NCI-H2227 treated with DMSO at 0.1 percent for 48 hours (cell line): ENCODE measurements at places on chromosomes 7 and 10.

DNA sequence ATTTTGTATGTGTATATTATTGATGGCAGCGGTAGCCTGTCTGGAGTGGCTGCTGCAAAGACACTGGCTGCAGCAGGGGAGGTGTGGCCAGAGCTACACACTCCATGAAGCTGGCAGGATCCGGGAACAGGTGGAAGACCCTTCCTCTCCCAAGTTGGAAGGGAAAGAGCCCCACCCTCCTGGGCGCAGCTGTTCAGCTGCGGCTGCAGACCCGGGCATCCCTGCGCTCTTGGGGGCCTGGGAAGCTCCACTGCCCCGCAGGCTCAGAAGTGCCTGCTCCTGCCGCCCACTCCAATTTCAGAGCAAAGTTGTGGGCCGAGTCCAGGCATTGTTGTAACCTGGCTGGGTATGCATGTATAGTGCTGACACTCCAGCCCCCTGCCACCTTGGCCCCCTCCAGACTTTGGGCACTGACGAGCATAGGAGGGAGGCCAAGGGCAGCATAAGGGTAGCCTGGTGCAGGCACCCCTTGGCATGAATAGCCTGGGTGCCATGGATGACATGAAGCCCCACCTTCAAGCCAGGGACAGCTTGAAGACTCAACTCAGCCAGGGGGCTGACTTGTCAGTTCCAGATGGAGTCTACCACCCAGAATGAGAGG is 90.7 kb upstream of the TMEM168 start:
- DNase-seq, result no peak

DNA sequence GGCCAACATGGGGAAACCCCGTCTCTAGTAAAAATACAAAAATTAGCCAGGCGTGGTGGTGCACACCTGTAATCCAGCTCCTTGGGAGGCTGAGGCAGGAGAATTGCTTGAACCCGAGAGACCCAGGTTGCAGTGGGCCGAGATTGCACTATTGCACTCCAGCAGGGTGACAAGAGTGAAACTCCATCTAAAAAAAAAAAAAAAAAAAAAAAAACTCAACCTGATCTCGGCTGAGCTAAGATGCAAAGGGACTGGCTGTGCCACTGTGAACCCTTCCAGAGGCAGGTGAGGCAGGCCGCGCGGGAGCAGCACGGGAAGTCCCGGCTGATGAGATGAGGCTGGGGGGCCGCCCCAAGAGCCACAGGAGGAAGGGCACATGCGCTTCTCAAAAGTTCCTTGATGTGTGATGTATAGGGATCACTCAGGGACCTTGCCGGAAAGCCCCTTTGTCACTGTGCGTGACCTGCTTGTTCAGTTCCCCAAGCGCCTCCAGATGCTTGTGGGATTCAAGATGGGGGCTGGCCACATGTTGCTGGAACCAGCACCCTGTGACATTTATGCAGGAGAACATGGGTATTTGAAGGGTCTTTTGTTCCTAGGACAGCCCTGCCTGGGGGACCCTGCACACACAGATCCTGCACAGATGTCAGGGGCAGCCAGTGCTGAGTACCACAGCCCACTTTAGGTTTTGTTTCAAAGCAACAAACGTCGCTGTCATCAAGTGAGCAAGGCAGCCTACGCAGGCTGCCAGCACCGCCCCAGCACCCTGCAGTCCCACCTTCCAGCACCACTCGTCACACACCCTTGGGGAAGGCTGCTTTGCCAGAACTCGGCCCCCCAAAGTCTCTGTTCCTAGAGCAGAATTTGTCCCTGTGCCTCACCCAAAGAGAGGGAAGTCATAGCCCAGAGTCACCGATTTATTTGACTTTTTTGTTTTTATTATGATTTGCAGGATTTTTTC is 74.8 kb upstream of the SH2B2 start:
- no peak for DNase-seq

DNA sequence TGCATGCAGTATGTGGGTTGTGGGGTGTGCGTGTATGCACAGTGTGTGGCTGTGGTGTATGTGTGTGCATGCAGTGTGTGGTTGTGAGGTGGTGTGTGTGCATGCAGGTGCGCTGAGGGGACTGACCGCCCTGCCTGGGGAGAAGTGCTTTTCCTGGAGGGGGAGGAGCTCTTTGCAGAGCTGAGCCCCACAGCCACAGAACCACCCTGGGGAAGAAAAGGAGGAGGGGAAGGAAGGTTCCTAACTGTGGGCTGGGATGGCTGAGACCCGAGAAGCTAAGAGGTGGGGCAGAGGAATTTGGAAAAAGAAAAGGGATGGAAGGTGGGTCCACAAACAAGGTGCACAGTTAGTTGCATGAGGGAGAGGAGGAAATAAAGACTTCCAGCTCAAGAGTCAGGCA is at the start of gene TRPV5:
Gene TRPV5, minus strand, starts transcription at position 123 of the 400 bp plus-strand sequence. CDS start 287 bp downstream, outside the sequence.
- DNase-seq, result no peak

DNA sequence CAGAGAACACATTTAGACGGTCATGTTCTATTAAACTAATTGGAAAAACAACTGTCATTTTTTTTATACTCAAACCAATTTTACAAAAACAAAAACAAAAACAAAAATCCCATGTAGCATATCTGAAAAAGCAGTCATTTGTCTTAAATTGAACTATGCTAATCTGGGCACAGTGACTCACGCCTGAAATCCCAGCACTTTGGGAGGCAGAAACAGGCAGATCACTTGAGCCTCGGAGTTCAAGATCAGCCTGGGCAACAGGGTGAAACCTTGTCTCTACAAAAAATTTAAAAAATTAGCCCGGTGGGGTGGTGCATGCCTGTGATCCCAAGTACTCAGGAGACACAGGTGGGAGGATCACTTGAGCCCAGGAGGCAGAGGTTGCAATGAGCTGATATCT is 253.4 kb downstream of the DOCK4 start:
- no peak for DNase-seq

DNA sequence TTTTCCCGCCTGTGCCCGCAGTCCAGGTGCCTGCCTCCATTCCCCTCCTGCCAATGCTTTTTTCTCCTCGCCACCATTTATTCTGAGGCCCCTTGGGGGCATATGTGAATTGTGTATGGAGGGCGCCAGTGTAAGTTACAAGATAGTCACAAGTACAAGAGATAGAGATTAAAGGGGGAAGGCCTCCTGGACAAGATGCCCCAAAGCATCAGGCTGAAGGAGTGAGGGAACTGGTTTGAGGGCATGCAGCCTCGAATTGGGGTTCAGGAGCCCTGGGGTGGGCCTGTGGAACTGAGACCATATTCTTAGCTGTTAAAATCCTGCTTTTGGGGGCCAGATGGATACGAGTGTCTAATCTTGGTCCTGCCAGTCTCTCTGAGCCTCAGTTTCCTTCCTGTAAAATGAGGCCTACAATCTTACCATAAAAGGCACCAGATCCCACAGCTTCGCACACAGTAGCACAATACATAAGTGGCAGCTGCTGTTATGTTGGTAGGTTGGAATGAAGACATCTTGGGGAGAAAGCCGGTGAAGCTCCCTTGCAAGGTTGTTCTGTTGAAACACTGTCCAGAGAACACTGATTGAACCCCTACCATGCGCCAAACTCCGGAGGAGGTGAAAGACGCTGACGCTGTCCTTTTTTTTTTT is 545 bp upstream of the COMTD1 start:
- no peak for DNase-seq

DNA sequence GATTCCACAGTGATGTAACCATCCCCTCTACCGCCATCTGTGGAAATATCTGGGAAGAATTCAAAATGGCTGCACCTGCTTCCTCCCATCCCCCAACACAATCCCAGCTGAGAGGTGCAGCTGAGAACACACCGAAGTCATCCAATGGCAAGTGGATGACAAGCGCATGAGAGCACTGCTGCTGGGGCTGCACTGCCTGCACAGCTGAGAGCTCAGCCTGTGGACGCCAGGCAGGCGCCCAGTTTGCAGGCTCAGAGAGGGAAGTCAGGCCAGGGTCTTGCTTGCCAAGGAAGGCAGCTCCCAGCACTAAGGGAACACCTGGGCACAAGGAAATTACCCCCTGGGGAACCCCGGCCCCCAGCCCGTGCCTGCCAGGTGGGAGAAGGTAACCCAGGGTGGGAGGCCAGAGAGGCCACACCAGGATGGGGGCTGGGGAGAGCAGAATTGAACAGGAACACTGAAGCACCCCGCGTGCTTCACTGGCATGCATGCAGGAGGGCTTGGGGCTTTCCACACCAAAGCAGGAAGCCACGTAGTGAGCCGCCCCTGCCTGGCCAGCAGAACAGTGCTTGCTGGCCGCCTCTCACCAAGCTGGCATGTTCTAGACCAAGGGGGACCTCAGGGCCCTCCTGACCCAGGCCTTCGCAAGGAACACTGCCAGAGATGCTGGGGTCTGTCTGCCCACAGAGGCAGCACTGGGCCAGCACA is 46.2 kb downstream of the FAM53B start:
- no peak for DNase-seq

DNA sequence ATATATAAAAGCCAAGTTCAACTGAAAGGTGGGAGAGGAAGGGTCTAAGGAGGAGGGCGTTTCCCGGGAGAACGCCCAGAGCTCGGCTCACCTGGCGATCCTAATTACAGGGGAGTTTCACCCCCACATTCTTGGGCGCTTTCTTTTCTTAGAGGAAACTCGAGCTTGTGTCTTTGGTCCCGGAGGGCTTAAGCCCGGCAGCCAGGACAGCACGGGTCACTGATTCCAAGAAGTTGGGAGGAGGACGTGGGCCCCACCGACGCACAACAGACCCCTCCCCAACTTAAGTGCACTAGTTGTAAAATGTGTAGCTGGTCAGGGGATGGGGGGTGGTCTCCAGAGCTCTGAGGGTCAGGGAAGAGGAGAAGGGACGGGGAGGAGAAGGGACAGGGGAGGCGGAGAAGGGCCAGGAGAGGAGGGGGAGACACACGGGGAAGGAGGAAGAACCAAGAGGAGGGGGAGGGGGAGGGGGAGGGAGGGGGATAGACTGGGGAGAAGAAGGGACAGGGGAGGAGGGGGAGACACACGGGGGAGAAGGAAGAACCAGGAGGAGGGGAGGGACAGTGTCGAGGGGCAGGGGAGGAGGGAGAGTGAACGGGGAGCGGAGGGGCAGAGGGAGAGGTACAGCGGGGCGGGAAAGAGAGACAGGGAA is 874 bp downstream of the BAIAP2L1 start:
- DNase-seq, result peak; percentile 28

DNA sequence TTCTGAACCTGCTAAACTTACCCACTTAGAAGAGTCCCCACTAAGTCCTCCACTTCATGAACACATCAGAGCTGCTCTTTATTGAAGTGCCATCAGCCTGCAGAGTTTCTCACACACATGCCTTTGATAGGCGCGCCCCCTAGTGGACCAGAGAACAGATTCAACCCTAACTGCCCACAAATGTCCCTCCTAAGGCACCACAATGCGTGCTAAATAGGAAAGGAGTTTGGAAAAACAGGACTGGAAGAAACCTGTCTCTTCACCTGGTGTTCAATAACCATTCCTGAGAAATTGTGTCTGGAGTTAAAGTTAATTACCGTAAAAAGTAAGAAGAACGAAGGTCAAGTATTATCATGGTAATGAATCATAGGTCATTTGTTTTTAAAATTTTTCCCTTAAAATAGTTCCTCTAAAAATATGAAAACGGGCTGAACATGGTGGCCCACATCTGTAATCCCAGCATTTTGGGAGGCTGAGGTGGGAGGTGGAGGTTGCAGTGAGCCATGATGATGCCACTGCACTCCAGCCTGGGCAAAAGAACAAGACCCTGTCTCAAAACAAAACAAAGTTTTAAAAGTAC is 249.7 kb downstream of the ELMO1 start:
- DNase-seq, result peak; percentile 75

GRCh38 chr7:31002256-31002655 is 38.5 kb downstream of the GHRHR start:
- DNase-seq, result no peak

GRCh38 chr10:70500812-70501301 is 22.3 kb downstream of the PALD1 start:
- DNase-seq, result no peak

- DNase-seq, result no peak
These were observed 55.6 kb downstream of the STEAP1B start for GRCh38 chr7:22444181-22444971.

GRCh38 chr7:28149291-28150101 is 31.1 kb downstream of the JAZF1 start:
- DNase-seq, result no peak

GRCh38 chr7:139575338-139575680 is 51.8 kb downstream of the CLEC2L start:
- DNase-seq, result no peak

DNA sequence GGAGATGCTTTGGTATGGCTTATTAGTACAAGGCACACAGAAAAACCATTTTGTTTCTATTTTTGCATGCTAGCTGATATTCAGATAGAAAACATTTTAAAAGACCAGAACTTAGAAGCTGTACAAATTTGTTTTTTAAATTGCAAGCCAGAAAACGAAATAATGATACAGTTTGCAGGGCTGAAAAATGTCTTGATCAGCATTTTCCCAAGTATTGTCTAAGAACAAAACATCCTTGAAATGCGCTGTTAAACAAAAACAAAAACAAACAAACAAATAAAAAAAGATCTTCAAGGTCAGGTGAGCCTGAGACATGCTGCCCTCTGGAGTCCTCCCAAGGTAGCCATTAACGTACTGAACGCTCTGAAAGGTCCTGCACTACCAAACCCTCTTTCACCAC is 98.3 kb downstream of the VIM start:
- DNase-seq, result no peak

DNA sequence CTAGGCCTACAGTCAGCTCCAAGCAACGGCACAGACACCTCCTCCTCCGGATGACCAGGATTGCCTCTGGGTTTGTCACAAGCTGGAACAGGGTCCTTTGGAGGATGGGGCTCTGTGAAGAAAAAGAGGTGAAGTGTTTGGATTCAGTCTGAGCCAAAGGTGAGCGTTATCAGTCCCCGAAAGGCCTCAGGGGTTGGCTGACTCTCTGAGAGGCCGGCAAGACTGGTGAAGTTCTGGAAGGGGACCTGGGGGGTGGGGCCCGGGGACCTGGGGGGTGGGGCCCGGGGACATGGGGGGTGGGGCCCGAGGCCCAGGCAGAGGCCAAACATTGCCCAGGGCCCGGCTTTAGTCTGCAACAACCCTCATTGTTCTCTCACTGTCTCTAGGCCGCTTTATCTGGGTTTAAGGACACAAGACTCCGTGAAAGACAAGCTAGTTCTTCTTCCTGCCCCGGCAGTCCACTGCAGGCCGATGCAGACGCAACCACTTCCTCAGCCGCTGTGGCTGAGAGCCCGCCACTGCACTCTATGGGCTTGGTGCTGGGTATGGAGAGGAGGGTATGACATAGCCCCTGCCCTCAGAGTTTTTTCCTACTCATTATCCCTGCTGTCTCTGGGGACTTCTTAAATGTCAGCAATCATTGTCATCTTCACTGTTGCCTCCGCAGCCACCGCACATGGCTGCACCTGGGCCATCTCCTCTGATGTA is 27.4 kb upstream of the PSAP start:
- no peak for DNase-seq
